Mammary epithelial cell (primary cell): ENCODE measurements at places on chromosomes 5 and 9. TPM values are rescaled to one million over a fixed set of nuclear protein-coding genes. Genes with fewer than 3 reads are reported as not detected.

Gene GRIN1
- not detected in 2 replicates for total RNA-seq

GRCh38 chr5:80905405-80905804 lies 54.8 kb upstream of the RASGRF2 start:
- DNase-seq = no peak

Gene TBCA
- 210 and 237 TPM in 2 replicates for total RNA-seq

DNA sequence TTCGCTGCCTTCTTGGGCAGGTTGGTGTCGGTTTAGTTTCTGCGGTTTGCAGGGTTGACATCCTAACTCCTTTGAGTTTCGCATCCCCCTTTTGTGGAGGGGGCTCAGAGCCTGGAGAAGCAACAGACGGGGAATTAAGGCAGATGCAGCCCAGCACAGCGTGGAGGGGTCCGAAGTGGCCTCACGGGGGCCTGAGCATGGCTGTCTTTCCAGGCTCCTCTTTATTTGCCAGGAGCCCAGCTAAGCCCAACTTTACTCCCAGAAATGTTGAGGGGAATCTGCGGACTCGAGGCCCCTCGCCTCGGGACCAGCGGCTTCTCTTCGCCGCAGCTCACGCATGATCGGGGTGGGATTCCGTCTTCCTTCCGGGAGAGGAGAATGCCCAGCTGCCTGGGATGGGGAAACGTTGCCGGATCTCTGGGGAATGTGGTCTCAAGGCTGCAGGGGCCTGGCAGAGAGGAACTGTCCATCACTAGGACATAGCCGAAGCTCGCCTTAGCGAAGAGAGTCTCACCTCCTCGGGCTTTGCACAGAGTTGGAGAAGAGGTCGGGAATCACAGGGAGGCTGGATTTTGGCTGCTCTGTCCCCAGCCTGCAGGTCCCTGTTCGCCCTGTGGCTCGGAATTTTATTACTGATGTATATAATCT lies 1.3 kb downstream of the RAI14 start:
- DNase-seq = peak; percentile 34

- no peak for DNase-seq
These were observed 1.2 kb downstream of the COQ4 start for GRCh38 chr9:128323791-128324190.

Gene TAF11L10
- total RNA-seq = not detected in 2 replicates

- DNase-seq = no peak
These were observed 8.8 kb upstream of the TMEM171 start for GRCh38 chr5:73111536-73111935.

- no peak for DNase-seq
These were observed 121.4 kb downstream of the GNAQ start for GRCh38 chr9:77910194-77910621.

GRCh38 chr9:70119786-70120185 lies 76.1 kb downstream of the MAMDC2 start:
- no peak for DNase-seq

DNA sequence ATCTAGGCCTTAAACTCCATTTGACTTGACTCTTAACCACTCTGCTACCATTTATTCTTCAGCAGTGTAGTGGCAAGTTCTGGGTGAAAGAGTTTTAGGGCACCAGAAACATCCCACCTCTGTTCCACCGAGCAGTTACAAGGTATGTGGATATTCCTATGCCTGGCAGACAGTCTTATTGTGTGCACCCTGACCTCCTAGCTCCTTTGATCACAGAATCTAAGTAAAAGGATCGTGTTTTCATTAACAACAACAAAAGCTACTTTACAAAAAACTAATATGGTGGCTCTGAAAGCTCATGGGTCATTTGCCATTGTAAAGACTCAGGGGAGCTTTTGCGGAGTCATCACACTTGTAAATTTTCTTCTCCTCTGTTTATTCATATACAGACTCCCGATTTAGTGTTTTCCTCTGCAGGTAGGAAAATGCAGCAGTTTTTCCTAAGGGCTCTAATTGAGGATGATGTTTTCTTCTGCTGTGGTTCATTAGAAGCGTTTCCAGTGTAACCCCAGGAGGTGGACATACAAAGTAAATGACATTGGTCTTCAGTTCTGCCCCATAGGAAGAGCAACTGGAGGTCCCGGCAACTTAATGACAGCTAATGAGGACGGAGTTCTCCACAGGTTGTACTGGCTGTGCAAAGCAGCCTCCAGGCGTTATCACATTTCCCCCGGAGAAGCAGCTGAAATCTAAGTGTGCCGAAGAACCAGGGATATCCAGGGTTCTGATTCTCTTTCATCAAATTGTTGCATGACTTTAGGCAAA lies 78.2 kb downstream of the ATP10B start:
- DNase-seq = no peak

Gene SPINK13
- total RNA-seq = not detected in 2 replicates

DNA sequence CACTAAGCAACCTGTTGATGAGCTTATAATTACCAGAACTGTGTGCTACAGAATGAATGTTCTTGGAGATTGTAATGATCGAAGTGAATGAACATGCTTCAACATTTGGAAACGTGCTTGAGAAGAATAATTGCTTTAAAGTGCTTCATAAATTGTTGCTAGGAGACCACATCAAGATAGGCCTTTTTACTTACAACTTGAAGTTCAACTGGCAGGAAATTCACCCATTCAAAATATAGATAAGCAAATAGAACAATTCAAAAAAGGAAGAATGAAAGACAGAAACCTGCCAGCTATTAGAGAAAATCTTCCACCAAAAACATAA lies 38.0 kb upstream of the SLC44A1 start:
- no peak for DNase-seq

- DNase-seq = no peak
These were observed 96.6 kb downstream of the GALNT10 start for GRCh38 chr5:154287136-154287535.

- DNase-seq = peak; percentile 31
These were observed 114.6 kb downstream of the ACTBL2 start for GRCh38 chr5:57368010-57368409.

DNA sequence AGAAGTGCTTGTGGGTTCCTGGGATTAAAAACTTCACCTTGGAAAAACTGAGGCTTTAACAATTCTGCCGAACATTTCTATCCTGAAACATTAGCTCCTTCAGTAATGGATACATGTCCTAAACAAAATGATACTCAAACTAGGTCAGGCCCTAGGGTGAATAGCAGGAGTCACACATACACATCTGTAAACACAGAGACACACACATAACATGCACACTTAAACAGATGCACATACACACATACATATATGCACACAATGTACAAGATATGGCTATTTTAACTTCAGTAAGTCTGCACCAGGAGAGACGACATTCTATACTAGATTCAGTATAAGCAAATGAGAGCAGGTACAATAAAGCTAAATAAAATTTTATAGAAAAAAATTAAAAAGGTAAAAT lies 124.4 kb downstream of the DCP2 start:
- no peak for DNase-seq
